Stimulated activated CD4-positive, alpha-beta T cell treated with anti-CD3 and anti-CD28 coated beads, Interleukin-1b, Interleukin-23, amount 100 ng/mL, for 24 hours (primary cell): ENCODE measurements at places on chromosomes 2 and 18.

DNA sequence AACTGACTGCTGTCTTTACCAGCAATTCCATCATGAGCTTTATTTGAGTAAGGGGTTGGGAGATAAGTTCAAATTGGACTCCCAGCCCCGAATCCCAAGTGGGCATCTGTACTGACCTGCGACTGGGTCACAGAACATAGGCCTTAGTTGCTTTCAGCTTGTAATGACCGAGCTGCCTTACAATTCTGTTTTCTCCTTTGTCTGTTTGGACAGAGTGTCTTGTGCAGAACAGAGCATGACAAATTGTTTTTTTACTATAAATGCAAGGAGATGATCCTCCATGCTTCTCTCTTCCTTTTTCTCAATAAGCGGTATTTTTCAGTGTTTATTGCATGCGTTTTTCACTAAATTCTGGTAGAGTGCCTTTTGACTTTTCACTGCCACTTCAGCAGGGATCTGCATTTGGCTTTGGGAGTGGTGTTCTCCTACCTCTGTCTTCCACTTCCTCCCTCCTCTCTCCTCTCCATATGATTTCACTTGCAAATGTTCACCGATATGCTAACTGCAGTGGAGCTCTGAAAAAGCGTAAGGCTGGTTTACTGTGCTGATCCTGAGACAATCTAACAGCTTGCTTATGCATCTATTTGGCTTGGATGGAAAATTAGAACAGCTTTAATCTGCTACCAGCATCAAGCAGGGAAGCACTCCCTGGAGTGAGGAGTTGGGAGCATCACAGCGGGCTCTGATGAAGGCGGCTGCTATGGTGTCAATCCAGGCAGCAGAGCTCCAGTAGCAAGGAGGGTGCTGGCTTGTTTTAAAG is 158.8 kb upstream of the SMIM21 start:
- no peak for DNase-seq

GRCh38 chr2:29443151-29443550 is 327.9 kb downstream of the CLIP4 start:
- DNase-seq = no peak

GRCh38 chr2:137172162-137172561 is 406.8 kb downstream of the THSD7B start:
- no peak for DNase-seq

GRCh38 chr2:150552041-150552820 is 64.8 kb upstream of the RND3 start:
- no peak for DNase-seq

DNA sequence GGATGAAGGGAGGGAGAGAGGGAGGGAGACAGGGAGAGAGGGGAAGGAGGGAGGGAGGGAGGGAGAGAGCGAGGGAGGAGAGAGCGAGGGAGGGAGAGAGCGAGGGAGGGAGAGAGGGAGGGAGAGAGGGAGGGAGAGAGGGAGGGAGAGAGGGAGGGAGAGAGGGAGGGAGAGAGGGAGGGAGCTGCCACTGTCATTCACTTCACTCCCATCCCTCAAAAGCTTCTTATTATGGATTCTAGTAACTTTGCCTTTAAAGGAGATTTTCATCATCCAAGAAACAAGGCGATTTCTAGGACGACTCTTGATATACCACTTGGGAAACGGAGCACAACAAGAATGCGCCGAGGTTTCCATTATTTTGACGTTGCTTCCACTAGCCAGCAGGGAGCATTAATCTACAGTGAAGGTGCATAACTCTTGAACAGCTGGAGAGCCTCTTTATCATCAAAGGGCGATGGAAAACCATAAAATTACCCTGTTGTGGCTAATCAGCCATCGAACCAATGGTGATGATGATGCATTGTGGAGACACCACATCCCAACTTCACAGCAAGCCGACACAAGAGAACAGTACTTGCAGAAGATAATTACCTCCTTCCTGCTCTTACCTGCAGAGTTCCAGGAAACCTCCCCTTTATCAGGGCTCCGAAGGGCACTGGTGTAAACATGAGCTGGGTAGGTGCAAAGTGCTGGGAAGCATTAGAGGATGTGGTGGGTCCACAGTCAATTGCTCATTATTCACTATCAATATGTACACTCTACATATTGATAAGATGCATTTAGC is 130.5 kb downstream of the EIPR1 start:
- DNase-seq = no peak

DNA sequence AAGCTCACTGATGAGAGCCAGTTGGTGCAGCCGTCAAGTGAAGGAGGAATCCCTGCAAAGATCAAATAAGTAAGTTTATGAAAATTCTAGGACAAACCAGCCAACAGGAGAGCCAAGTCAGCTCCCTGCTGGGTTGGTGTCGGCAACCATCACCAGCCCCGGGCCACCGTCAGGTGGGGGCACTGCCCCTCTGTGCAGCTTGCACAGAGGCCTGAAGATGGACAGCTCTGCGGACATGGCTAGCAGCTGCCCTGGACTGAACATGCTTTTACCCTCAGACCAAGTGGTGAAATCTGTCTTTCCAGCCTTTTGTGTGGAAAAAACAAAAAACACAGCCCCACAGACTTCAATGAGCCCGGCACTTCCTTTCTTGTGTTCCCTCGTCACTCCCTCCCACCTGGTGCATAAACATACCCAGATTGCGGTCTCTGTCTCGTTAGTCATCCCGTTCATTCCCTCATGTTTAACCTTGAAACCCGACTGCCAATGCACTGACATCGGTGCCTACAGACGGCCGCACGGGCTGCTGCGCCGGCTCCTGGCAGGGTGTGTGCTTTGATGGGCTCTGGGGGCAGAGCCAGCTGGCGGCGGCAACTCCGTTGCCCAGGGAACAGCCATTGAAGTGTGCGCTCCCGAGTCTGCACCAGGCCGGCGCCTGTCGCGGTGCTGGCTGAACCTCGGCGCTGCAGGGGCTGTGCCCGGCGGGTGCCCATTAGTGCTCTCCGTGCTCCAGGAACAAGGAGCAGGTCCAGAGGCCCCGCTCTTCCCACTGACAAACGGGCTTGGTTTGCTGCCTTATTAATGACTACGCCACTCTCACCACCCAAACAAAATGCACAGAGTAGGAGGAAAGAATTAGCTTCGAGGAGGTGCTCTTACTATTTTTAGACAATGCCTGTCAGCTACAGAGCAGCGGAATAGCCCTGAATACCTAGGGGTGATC is 95.3 kb downstream of the EIPR1 start:
- no peak for DNase-seq

DNA sequence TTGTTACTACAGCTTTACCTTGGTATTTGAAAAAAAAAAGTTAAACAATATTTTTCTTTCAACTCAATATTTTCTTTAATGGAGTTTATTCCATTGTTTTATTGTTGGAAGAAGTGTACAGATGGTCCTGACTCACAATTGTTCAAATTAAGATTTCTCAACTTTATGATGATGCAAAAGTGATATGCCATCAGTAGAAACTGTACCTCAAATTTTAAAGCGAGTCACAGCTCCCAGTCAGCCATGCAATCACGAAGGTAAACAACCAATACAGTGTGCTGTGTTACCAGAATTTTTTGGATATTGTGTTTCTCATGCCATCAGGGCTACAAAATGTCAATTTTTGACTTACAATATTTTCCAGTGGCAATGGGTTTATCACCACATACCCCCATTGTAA is 54.0 kb upstream of the COL5A2 start:
- DNase-seq = no peak

DNA sequence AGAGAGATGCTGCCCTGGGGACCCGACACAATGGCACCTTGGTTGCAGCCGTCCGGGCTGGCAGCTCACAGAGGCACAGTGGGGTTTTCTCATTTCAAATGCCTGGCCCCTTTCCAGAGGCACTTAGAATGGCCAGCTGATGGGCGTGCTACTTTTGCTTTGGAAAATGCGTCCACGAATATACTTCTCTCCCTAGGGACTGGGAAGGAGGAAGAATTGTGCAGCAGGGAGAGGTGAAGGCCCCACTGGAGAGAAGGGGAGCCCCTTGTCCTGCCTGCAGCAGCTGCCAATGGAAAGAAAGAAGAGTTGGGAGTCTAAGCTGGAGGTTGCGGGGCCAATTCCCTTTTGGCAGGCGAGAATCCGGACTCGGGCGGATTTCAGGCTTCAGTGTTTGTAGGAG is 1.1 kb upstream of the MAL start:
- DNase-seq = no peak

GRCh38 chr2:105928563-105928962 is 183.9 kb downstream of the NCK2 start:
- DNase-seq = no peak

GRCh38 chr2:40488927-40489677 is 37.2 kb upstream of the SLC8A1 start:
- DNase-seq = no peak

GRCh38 chr2:169071455-169071854 is 2.1 kb downstream of the DHRS9 start:
- DNase-seq = no peak
